NCI-H187 treated with DMSO at 0.1 percent for 48 hours (cell line): ENCODE measurements at places on chromosomes 12 and 14.
A peak's percentile ranks its signal among the peaks of the same experiment; 100 is the strongest.

DNA sequence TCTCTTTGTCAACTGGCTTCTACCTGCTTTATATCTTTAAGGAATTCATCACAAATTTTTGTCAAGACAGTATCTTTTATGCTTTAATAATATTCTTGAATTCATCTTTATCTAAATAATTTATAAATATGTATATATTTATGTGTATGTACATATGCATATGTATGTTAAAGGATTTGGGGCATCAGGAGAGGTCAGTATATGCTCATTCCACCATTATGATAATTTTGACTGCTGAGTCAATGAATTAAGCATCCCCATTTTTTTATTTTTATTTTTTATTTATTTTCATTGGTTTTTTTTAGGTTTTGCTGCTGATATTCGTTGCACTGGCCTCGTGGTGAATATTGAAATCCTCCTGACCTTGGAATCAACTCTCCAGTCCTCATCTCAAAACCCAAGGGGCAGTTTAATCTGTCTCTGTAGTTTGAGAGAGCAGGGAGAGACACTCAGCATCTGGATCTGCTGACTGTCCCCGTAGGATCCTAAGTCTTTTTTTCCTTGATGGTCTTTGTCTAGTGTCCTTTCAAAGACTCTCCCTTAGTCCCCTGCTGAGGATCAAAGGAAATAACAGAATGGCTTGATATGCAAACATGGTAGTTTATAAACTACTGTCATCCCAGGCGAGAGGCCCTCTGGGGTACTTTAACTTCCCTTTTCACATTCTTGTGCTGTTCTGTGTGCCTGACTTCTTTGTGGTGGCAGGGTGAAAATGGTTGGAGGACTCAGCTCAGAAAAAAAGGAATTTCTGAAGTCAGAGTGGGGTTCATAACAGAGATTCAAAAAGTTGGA, 218.7 kb downstream of the DIO2 start:
- no peak for DNase-seq

GRCh38 chr12:115956659-115957058, 320.8 kb downstream of the MED13L start:
- no peak for DNase-seq

DNA sequence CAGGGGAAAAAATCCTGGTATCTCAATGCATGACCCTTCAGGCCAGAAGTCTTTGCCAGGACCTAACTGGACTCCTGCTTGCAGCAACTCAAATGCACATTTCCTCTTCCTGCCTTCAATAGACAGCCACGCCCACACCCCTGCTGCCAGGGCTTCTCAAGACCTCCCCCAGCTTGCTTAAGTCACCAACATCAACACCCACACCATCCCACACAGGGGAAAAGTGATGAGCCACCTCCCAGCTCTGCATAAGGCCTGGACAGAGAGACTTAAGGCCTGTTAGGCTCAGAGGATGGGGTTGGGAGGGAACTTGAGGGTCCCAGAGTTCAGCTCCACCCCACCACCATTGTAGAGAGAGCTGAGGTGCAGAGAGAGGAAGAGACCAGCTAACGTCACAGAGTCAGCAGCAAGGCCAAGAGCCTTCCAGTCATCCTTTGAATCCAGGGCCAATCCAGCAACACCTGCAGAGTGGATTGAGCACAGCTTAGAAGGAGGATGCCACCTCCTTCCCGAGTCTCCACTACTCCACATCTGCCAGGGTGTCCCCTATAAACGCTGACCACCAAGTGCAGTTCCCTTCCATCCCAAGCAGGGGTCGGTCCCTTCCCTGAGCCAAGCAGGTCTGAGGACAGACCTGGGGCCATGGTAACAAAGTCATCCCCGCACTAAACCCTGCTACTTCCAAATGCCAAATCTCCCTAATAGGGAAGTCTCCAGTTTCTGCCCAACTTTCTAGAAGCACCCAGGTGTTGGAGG, 50.0 kb downstream of the KDM2B start:
- no peak for DNase-seq

DNA sequence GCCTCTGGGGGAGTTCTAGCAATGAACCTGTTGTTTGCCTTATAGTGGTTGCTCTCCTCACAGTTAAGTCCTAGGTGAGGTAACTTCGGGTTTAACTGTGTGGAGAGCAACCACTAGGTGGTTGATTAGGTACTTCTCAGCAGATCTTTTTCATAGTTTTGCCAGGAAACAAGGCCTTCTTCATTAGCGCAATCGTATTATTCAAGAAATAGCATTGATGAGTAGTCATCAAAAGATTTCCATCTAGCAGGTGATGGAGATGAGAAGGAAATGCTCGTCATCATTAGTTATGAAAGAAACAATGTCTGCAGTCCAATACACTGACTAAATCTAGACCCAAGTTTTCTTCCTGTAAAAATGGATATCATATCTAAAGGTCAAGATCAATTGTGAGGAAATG, 923.3 kb downstream of the AACS start:
- no peak for DNase-seq

DNA sequence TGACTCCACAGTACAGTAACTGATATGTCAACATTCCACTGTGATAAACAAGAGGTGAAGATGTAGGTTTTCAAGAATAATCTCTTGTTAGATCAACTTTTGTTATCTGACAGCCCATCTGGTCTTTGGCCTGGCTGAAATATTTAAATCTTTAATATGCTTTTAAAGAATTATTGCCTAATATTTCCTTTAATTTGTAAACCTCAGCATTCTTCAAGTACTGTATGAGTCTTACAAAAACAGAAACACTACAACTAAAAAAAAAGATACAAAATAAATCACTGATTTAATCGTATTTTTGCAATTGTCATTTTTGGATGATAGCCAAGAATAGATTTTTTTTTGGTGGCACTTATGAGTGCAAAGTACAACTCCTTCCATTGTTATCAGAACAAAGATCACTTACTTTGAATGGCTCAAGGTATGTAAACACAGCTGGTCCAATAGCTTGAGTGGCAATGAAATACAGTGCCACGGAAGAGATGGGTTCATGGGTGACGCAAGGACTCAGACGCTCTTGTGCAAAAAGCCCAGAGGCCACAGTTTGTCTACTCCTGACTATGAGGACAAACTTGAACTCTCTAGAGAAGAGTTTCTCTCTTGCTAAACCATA, 109.5 kb downstream of the PAX9 start:
- DNase-seq, result peak; percentile 90

GRCh38 chr12:105060715-105061378, 23.4 kb downstream of the ALDH1L2 start:
- no peak for DNase-seq
